Fibroblast of skin of left quadriceps (primary cell): ENCODE measurements at places on chromosomes 2 and 18.

DNA sequence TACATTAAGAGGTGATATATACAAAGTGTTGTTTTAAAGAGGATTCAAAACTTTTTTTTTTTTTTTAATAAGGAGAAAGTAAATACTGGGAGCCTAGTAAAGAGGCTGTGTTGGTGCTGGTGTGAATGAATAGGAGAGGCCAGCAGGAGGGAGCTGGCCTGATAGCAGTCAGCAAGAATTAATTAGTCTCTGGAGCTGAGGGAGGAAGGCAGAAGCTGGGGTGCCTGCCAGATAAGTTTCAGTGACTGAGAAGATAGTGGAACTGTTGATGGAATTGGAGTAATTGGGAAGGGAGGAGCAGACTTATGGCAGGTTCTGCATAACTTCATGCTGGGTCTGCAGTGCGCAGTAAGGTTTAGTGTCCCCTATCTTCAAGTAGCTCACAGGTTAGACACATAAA is 36.2 kb upstream of the SNORC start:
- DNase-seq = no peak

- no peak for DNase-seq
Observed at GRCh38 chr2:111199840-111200239, 79.1 kb downstream of the BCL2L11 start.

DNA sequence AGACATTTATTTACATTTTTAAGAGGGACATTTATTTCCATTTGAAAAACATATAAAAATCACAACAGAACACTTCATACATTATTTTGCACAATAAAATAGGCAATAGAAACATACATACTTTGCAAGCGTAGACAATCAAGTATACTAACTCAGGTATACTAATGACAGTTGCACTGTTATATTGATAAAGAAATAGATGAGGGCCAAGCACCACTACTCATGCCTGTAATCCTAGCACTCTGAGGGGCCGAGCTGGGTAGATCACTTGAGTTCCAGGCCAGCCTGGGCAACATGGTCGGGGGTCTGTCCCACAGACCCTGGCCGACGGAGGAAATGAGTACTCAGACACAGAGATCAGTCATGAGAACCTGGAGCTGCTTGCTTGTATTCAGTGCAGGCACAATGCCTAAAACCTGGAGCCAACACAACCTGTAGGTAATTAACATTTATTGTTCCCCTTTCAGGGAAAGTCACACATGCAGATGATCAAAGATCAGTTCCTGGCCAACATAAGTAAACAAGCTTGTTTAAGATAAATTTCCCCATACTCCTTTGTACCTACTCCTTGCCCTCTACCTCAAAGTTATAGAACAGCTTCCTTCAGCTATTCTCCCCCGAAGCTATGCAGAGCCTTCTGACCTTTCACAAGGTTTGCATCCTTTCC is 1960.2 kb downstream of the SUCLG1 start:
- DNase-seq = no peak

DNA sequence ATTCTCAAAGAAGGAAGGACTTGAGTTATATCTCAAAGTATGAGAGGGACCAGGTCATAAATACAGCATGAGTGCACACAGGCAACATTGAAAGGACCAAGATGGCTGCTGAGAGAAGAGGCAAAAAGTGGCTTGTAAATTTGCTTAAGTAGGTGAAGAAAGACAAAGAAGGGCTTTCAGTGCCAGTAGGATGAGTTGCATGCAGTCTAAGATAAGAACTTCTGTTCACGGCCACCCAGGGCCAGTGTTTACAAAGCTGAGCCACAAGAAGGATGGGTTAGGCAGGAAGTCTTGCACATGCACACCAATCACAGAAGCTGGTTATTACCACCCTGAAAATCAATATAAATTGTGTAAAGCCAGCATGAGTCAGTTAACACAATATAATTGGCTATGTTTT is 3.1 kb upstream of the ABCB11 start:
- DNase-seq = no peak

DNA sequence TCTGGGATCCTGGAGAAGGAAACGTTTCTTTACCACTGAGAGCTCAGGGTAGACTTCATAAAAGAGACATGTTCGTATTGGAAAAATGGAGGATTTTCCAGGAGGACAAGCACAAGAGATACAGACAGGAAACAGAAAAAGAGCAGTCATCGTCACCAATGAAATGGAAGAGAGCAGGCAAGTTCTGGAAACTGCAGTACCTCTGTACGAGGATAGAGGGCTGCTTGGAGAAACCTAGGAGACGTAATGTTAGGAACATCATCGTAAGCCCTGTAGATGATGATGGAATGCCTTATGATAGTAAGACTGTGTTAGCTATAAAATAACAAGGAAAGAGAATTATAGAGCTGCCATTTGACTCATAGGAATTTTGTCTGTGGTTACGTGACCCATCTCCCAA is 121.1 kb upstream of the KLHL14 start:
- no peak for DNase-seq

- DNase-seq = no peak
Observed at GRCh38 chr18:74507927-74508326, 11.8 kb downstream of the CNDP2 start.

- no peak for DNase-seq
Observed at GRCh38 chr2:240401308-240401707, 34.2 kb upstream of the GPC1 start.
